G401 (cell line): ENCODE measurements at places on chromosomes 16 and 17. TPM values are rescaled to one million over a fixed set of nuclear protein-coding genes. Genes with fewer than 3 reads are reported as not detected.

IKZF3 gene
- total RNA-seq: not detected in 2 replicates

PAGR1 gene
- total RNA-seq: 69.9 and 78.4 TPM in 2 replicates

CYTH1 gene
- 21.7 and 28.1 TPM in 2 replicates for total RNA-seq

KAT2A gene
- total RNA-seq: 26.3 and 28.6 TPM in 2 replicates

NHLRC4 gene
- total RNA-seq: 2.7 and 4.1 TPM in 2 replicates

SDK2 gene
- total RNA-seq: under 0.01 and 0.10 TPM in 2 replicates

EVI2A gene
- total RNA-seq: not detected in 2 replicates

DNAH3 gene
- not detected in 2 replicates for total RNA-seq

SLC16A11 gene
- not detected in 2 replicates for total RNA-seq

ATP2A1 gene
- total RNA-seq: 7.8 and 11.1 TPM in 2 replicates

KRT32 gene
- not detected in 2 replicates for total RNA-seq

CA7 gene
- total RNA-seq: not detected in 2 replicates

CD19 gene
- 0.10 TPM in 1 of 2 replicates, not detected in the other for total RNA-seq

ITGAL gene
- not detected in 2 replicates for total RNA-seq

ERI2 gene
- total RNA-seq: 12.6 and 18.0 TPM in 2 replicates

CAPNS2 gene
- total RNA-seq: not detected in 2 replicates

TNFSF12 gene
- not detected in 2 replicates for total RNA-seq

CDH5 gene
- total RNA-seq: not detected in 2 replicates

TBC1D3G gene
- total RNA-seq: 0.74 TPM in 1 of 2 replicates, not detected in the other

CCL16 gene
- total RNA-seq: not detected in 2 replicates

KCNH6 gene
- total RNA-seq: 0.37 TPM in 1 of 2 replicates, not detected in the other

TTYH2 gene
- total RNA-seq: 3.4 and 7.6 TPM in 2 replicates

CMTM2 gene
- total RNA-seq: not detected in 2 replicates

KRTAP2-4 gene
- not detected in 2 replicates for total RNA-seq

DUSP3 gene
- total RNA-seq: 79.1 and 101 TPM in 2 replicates

TNFSF13 gene
- total RNA-seq: 1.5 TPM in 1 of 2 replicates, not detected in the other

CCT6B gene
- total RNA-seq: 0.12 and 0.14 TPM in 2 replicates

SPAG5 gene
- total RNA-seq: 78.8 and 91.2 TPM in 2 replicates

RUNDC3A gene
- total RNA-seq: 3.4 and 3.8 TPM in 2 replicates

EPX gene
- not detected in 2 replicates for total RNA-seq

CDRT15 gene
- total RNA-seq: not detected in 2 replicates

VTN gene
- 12.4 and 13.1 TPM in 2 replicates for total RNA-seq

RNU2-1 gene
- total RNA-seq: not detected in 2 replicates

AURKB gene
- 162 and 166 TPM in 2 replicates for total RNA-seq

ITGAX gene
- total RNA-seq: 0.03 TPM in 1 of 2 replicates, not detected in the other

TMEM238L gene
- total RNA-seq: not detected in 2 replicates

DNAH17 gene
- total RNA-seq: not detected in 2 replicates

CCL2 gene
- total RNA-seq: not detected in 2 replicates

TXNDC11 gene
- total RNA-seq: 25.4 and 31.9 TPM in 2 replicates

CDRT4 gene
- 1.9 and 5.0 TPM in 2 replicates for total RNA-seq

IL21R gene
- 0.18 TPM in 1 of 2 replicates, not detected in the other for total RNA-seq

USP31 gene
- total RNA-seq: 2.4 and 3.0 TPM in 2 replicates

CIBAR2 gene
- 0.37 and 0.51 TPM in 2 replicates for total RNA-seq

PRCD gene
- 9.4 and 12.2 TPM in 2 replicates for total RNA-seq

MYOCD gene
- total RNA-seq: not detected in 2 replicates

TPSD1 gene
- total RNA-seq: not detected in 2 replicates

PLD2 gene
- 20.9 and 28.4 TPM in 2 replicates for total RNA-seq

PRR29 gene
- total RNA-seq: 1.1 and 3.1 TPM in 2 replicates

GNG13 gene
- 0.17 TPM in 1 of 2 replicates, not detected in the other for total RNA-seq

ODAD4 gene
- total RNA-seq: 1.7 TPM in 1 of 2 replicates, not detected in the other

CBX8 gene
- total RNA-seq: 15.8 and 18.8 TPM in 2 replicates

MT1F gene
- not detected in 2 replicates for total RNA-seq

CORO1A gene
- total RNA-seq: 35.9 and 41.8 TPM in 2 replicates

PRDM7 gene
- not detected in 2 replicates for total RNA-seq

ZNF18 gene
- total RNA-seq: 15.9 and 29.6 TPM in 2 replicates

NUDT16L1 gene
- total RNA-seq: 71.5 and 89.1 TPM in 2 replicates
